ENCODE measurements at places on chromosomes 5 and 9.
A peak's percentile ranks its signal among the peaks of the same experiment; 100 is the strongest.

DNA sequence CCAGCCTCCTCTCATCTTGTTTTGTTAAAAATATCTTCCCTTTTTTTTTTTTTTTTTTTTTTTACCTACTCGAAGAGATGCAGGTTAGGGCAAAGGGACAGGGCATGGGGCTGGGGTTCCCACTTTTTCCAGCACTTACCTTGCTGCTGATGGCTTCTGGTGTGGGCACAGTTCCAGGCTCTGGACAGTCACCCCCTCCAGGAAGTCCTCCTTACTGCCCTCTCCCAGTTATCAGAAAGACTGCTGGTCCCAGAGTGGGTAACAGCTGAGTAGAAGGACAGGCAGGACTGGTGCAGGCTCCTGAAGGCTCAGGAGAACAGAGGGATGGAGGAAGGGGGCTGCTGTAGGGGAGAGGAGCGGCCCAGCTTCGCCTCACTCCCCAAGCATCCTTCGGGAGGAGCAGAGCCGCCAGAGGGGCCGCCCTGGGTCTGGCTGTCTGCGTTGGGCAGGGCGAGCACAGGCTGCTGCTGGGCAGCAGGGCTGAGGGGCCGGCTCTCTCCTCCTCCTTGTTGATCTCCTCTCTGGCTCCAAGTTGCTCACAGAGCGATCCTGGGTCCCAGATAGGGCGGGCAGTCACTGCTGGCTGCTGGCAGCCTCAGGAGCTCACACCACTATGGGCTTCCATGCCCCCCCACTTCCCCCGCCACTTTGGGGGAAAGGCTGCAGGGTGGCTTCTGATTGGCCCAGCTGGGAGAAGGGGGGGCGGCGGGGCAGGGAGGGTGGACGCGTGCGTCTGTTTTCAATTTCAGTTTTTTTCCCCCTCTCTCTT lies at the start of gene PDGFRB:
TSS of gene PDGFRB (minus strand) at position 588 of the 769 bp plus-strand sequence. CDS start 18,798 bp downstream, outside the sequence.
- DNase-seq = peak; percentile 78

GRCh38 chr5:95070453-95070852 lies 214.4 kb downstream of the MCTP1 start:
- no peak for DNase-seq

GRCh38 chr5:56638061-56638621 lies 177.2 kb upstream of the MAP3K1 start:
- no peak for DNase-seq

DNA sequence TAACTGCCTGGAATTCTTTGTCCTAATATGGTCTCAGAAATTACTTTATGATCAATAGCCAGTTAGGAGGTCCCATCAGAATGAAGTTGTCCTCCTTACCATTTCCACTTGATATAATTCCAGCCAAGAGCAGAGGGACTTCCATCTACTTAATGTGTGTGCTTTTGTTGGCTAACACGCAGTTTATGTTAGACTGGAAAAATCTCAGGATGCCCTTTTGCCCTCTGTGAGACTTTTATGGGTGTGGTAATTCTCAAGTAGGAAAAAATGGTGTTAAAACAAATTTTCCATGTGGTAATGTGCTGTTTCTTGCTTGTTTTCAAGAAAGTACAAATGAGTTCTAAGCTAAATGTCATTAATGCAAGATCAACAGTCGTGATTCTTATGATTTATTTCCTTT lies 327.1 kb downstream of the MTRR start:
- no peak for DNase-seq

DNA sequence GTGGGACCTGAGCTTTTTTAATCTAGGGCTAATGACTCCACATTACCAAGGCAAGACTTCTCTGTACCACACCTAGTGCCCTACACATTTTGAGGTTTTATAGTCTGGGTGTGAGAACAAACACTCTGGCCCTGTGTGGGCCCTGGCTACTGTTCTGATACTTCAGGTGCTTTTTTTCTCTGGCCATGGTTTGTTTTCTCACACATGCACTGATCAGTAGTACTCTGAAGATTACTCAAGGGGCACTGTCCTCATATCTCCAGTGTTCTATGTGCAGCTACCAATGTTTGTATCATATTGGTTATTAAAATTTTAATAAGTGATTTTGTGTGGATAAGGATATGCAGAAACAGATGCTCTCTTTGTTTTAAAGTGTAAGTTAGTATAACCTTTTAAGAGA lies 5.9 kb upstream of the C9orf40 start:
- DNase-seq = no peak
